ENCODE measurements at places on chromosomes 7 and 10.
A peak's percentile ranks its signal among the peaks of the same experiment; 100 is the strongest.

GRCh38 chr10:49001870-49002672 is 62.4 kb upstream of the LRRC18 start:
- DNase-seq: no peak

- peak; percentile 17 for DNase-seq
Observed at GRCh38 chr7:140326116-140326928, 72.0 kb downstream of the SLC37A3 start.

- DNase-seq: no peak
Observed at GRCh38 chr7:102287111-102287980, 678 bp downstream of the SH2B2 start.

DNA sequence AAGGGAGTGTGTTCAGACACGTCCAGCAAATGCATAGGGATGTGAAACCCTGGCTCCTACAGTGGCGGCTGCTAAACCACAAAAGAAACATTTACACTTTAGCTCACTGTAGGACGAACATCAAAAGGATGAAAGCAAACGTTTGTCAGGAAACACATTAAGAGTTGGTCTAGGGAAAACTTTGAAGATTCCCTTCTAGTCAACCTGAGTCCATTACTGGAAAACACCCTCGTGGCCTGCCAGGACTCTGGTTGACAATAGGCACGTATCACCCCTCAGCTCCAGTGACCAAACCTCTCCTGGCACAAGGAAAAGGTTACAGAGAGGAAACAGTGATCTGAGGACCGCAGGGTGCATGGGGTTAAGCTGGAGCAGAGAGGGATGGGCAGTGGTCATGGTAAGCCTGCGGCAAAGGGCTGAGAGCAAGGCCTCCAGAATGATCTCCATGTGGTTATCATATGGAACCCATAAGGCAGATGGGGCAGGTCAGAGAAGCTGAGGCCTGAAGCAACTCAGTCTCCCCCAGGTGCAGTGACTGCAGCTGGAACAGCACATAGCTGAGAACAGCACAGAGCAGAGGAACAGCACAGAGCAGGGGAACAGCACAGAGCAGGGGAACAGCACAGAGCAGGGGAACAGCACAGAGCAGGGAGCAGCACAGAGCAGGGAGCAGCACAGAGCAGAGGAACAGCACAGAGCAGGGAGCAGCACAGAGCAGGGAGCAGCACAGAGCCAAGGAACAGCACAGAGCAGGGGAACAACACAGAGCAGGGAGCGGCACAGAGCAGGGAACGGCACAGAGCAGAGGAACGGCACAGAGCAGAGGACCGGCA is 49.9 kb downstream of the CHST15 start:
- DNase-seq: no peak

DNA sequence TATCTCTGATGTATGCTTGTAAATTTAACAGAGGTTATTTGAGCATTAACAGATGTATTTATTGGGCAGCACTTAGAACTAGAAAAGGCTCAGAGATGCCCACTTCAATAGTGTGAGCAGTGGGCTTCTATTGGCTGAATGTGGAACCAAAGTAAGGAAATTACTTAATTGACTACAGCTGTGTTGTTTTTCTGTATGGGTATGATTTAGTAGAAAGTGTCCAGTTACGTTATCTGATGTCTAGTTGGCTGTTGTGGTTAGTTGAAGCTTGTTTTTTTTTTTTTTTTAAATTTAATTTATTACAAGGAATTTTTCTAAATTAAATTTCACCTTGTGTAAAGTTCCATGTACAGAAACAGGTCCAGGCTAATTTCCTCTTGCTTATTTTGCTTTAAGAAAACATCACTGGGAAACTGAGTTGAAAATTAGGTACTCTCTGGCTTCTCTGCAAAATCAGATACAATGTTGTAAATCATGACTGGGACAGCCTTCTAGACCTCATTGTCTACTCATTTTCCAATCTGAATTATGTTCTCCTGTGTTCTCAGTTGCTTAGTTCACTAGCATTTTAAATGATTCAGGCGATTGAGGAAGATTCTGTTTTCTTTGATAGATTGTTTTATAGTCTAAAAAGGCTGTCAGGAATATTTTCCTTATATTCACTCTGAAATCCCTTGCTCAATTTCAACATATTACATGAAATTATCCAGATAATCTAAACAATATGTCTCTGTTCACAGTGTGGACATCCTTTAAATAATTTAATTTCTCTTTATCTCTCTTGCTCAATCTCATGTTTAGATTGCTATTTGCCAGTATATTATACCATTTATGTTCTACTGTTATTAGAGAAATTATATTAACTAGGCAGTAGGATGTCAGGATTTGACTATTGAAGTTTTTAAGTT is 53.0 kb downstream of the PHF14 start:
- DNase-seq: no peak

GRCh38 chr7:140903741-140904480 is 20.8 kb downstream of the BRAF start:
- DNase-seq: no peak

- DNase-seq: peak; percentile 25
Observed at GRCh38 chr10:70145666-70146488, 623 bp downstream of the TYSND1 start.

GRCh38 chr10:71575934-71576801 is 143.4 kb downstream of the C10orf105 start:
- no peak for DNase-seq

DNA sequence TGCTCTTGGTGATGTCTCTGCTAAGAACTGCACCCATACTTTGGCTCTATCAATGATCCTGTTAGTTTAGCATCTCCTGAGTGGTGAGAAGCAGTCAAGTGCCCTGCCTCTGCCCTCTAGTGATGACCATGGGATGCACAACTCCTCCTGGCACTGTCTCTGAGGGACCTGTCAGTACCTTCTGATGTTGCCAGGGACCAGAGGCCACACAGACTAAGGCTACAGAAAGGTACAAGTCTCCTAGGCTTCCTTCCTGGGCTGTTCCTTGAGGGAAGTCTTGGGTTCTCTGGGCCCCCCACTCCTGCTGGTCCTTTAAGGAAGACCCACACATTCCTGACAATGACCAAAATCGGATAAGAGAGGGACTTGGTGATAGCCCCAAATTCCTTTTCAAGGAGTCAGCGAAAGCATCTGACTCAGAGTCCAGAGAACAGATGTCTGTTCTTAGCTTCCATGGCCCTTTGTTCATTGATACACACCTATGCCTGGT is 15.3 kb downstream of the NKX2-3 start:
- no peak for DNase-seq

DNA sequence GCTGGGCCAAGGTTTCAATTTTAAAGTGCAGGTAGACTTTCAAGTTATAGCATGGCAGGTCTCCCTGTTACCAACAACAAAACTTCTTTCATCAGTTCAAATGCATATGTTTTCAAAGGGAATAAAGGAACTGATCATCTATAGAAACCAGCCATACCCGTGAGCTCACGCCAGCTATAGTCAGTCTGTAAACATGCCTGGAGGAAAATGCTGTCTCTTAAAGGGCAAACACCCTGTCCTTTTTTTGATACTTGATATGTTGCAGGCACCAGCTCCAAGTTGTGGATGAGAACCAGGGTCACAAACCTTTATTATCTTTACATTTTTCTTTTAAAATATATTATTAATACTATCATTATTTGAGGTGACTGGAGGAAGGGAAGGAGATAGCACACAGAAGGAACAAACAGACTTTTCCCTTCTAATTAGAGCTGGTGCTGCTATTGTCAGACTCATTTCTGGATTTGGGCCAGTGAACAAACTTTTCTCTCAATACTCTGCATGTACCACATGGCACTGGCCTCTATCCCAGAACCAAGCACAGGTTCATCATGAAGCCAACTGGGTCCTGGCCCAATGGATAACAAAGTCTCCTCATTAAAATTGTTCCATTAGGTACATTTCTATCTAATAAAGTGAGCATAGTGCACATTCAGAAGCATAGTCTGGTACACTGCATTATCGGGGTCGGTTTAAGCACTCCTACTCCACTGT is 1102.4 kb downstream of the SORCS3 start:
- no peak for DNase-seq

- DNase-seq: no peak
Observed at GRCh38 chr7:68805159-68805558, 793.1 kb upstream of the AUTS2 start.
